ENCODE measurements at places on chromosomes 16 and 17. TPM values are rescaled to one million over a fixed set of nuclear protein-coding genes. Genes with fewer than 3 reads are reported as not detected.

Gene TEFM
- 4.7 TPM for total RNA-seq

Gene BCO1
- total RNA-seq = not detected

Gene PDE6G
- total RNA-seq = not detected

Gene OR2C1
- total RNA-seq = not detected

Gene KCNJ2
- total RNA-seq = 1.6 TPM

Gene INO80E
- 22.6 TPM for total RNA-seq

Gene BCL6B
- total RNA-seq = not detected

Gene CA5A
- not detected for total RNA-seq

Gene TP53TG3
- total RNA-seq = not detected

Gene TPSD1
- not detected for total RNA-seq

Gene SLC46A1
- total RNA-seq = 5.0 TPM

Gene GOSR1
- total RNA-seq = 38.7 TPM

Gene ICAM2
- 0.90 TPM for total RNA-seq

Gene CD79B
- total RNA-seq = not detected

Gene TPPP3
- total RNA-seq = not detected

Gene ALOXE3
- 2.0 TPM for total RNA-seq

Gene CMTM3
- total RNA-seq = 1.1 TPM

Gene ABCA3
- total RNA-seq = 0.51 TPM

Measured in bronchial epithelial cell (primary cell).